ENCODE measurements at places on chromosomes 6 and 20. TPM values are rescaled to one million over a fixed set of nuclear protein-coding genes. Genes with fewer than 3 reads are reported as not detected.

GRCh38 chr6:41966961-41967311 is 25.3 kb upstream of the CCND3 start:
- no peaks in the 10 kb centered on the region for H3K4me1 ChIP-seq
- no peak overlapping the region for H3K4me3 ChIP-seq
- DNase-seq = no peak
- no peak overlapping the region for H3K27ac ChIP-seq
- no peaks in the 10 kb centered on the region for H3K36me3 ChIP-seq

GRCh38 chr20:2749343-2749950 is 51.0 kb downstream of the CPXM1 start:
- no peak overlapping the region for H3K27ac ChIP-seq
- DNase-seq = no peak
- no peaks in the 10 kb centered on the region for H3K4me1 ChIP-seq
- H3K27me3 ChIP-seq = peaks cover 100% of the 10 kb centered on the region

DNA sequence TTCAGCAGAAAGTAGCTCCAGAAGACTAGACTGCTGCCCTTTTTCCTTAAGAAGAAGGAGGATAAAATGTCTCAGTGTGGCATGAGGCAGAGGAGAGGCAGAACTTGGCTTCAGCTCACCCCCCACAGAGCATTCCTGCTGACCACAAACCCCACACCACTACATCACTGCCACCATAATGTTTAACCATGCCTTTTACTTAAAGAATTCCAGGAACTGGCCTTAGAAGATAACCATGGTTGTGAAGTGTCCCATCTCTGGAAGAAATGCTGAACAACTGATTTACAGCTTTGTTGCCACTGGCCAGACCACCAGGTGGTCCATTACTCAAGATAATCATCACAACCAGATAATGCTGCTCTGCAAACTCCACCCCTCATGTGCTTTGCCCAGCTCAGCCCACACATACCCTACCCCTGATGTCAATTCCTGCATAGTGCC is 154.1 kb downstream of the CD24 start:
- no peaks in the 10 kb centered on the region for H3K4me1 ChIP-seq
- no peaks in the 10 kb centered on the region for H3K36me3 ChIP-seq
- no peak overlapping the region for H3K27ac ChIP-seq
- H3K4me3 ChIP-seq = no peak overlapping the region
- H3K27me3 ChIP-seq = no peaks in the 10 kb centered on the region

DNA sequence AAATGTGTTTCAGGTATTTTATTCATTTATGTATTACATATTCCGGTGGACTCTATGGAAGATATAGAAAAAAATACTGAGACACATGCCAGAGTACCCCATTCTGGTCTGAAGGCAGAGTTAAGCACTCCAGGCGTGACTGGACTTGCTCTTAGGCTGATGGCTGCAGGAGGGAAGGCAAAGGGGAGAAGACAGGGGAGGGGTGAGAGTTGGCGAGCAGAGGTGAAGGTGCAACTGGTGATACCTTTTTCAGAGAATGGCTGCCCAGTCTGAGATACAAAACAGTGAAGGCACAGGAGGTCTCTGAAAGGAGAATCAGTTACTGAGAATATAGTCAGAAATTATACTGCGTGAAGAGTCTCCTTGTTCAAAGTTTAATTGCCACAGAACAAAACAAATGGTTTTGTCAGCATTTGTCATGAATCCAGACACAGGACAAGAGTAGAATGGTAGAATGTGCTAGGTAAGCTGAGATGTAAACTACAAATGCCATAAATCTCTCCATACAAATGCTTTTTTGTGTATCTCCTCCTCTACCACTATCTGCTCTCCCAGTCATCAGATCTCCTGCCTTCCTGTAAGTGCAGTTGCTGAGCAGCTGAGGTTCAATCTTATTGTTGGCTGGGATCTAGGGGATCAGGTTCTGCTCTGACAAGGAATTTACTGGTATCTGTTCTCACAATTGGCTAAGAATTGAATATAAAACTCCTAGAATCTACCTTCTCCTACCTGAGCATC is 104.2 kb upstream of the DST start:
- no peaks in the 10 kb centered on the region for H3K36me3 ChIP-seq
- peak overlapping the region; percentile 20 for H3K27ac ChIP-seq
- H3K4me1 ChIP-seq = peaks cover 45% of the 10 kb centered on the region

MAP3K7 gene
- polyA plus RNA-seq = 31.9 TPM

DNA sequence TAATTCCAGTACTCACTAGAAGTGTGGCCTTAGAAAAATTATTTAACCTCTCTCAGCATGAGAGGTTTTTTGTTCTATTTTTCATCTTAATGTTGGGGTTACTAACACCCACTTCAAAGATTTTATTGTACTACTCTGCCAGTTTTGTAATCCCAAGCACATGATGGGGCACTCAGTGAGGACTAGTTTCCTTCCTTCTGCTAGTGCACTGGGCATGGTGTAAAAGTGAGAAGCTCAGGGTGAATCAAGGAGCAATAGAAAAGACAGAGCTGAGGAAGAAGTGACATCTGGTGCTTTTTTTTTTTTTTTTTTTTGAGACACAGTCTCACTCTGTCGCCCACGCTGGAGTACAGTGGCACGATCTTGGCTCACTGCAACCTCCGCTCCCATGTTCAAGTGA is 439.4 kb upstream of the ARID1B start:
- no peaks in the 10 kb centered on the region for H3K27me3 ChIP-seq
- H3K27ac ChIP-seq = no peak overlapping the region
- no peak overlapping the region for H3K4me3 ChIP-seq
- H3K4me1 ChIP-seq = no peaks in the 10 kb centered on the region
- no peaks in the 10 kb centered on the region for H3K36me3 ChIP-seq
- DNase-seq = no peak

DNA sequence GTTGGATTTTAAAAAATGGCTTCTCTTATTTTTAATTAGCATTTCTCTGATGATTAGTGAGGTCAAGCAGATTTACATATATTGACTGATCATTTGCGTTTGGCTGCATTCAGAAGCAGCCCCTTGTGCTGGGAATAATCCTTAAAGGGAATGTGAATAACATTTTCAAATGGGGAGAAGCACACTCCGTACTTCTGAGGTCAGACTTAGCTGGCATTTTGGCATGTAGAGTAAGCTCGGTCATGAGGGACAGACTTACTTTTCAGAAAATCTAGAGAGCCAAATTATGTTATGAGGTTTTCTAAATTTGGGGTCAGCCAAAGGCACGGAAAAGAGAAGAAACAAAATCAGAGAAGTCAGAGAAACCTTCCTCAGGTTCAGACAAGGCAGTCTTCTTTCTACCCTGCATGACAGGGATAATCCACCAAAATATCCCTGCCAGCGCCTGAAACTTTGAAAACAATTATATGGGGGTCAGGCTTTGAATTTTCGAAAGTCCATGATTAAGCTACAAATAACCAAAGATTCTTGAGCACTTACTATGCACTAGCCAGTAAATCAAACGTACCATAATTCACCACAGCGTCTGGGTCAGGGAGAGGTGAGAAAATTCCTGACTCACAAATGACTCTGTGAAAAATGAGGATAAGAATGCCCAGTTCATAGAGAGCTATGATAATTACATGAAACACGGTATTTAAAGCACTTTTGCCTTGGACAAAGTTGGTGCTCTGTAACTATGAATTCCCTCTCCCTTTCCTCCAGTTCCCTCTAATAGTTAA is 44.9 kb downstream of the ADAT2 start:
- H3K4me1 ChIP-seq = no peaks in the 10 kb centered on the region
- H3K27ac ChIP-seq = no peak overlapping the region
- no peaks in the 10 kb centered on the region for H3K36me3 ChIP-seq
- H3K27me3 ChIP-seq = no peaks in the 10 kb centered on the region
- no peak overlapping the region for H3K4me3 ChIP-seq

CDH22 gene
- polyA plus RNA-seq = not detected

GRCh38 chr6:155693573-155694418 is 238.2 kb upstream of the NOX3 start:
- DNase-seq = no peak
- H3K36me3 ChIP-seq = no peaks in the 10 kb centered on the region
- H3K4me3 ChIP-seq = no peak overlapping the region
- H3K27me3 ChIP-seq = no peaks in the 10 kb centered on the region
- peaks cover 14% of the 10 kb centered on the region for H3K4me1 ChIP-seq

PCSK2 gene
- polyA plus RNA-seq = 0.66 TPM

GRCh38 chr6:142339113-142339512 is 37.3 kb downstream of the ADGRG6 start:
- no peaks in the 10 kb centered on the region for H3K36me3 ChIP-seq
- H3K27me3 ChIP-seq = no peaks in the 10 kb centered on the region

GRCh38 chr6:136037242-136037875 is 185.9 kb downstream of the PDE7B start:
- H3K36me3 ChIP-seq = no peaks in the 10 kb centered on the region
- H3K4me1 ChIP-seq = peaks cover 9% of the 10 kb centered on the region
- H3K27me3 ChIP-seq = no peaks in the 10 kb centered on the region
- peak; percentile 76 for DNase-seq
- H3K4me3 ChIP-seq = no peak overlapping the region

GRCh38 chr6:116409756-116410155 is 39.0 kb downstream of the DSE start:
- H3K36me3 ChIP-seq = no peaks in the 10 kb centered on the region
- no peaks in the 10 kb centered on the region for H3K27me3 ChIP-seq
- peak overlapping the region; percentile 84 for H3K27ac ChIP-seq
- H3K4me3 ChIP-seq = no peak overlapping the region
- H3K4me1 ChIP-seq = peaks cover 42% of the 10 kb centered on the region
- peak; percentile 50 for DNase-seq

DNA sequence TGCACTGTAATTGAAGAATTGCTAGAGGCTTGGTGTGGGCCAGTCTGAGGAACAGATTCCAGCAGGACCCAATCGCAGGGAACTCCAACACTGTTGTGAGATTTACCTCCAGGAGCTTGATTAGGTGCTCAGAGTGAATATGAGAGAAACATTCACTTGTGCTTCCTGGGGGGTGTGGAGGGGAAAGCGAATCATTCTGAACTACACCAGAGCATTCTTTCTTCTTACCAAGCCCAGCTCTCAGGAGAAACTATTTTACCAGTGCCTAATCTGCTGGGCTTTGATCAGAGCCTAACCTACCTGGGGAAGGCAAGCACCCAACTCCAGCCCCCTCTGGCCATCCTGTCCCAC is 7.4 kb upstream of the SIRPB1 start:
- no peak overlapping the region for H3K4me3 ChIP-seq
- H3K27me3 ChIP-seq = peaks cover 5% of the 10 kb centered on the region
- H3K27ac ChIP-seq = no peak overlapping the region
- no peak for DNase-seq
- H3K4me1 ChIP-seq = no peaks in the 10 kb centered on the region
- H3K36me3 ChIP-seq = no peaks in the 10 kb centered on the region

- no peak overlapping the region for H3K4me3 ChIP-seq
- no peak overlapping the region for H3K27ac ChIP-seq
- no peak for DNase-seq
- H3K4me1 ChIP-seq = peaks cover 9% of the 10 kb centered on the region
Observed at GRCh38 chr6:133136177-133136880, 104.8 kb upstream of the EYA4 start.

CDSN gene
- polyA plus RNA-seq = not detected

LST1 gene
- polyA plus RNA-seq = not detected

COX4I2 gene
- 0.97 TPM for polyA plus RNA-seq

PRND gene
- 1.3 TPM for polyA plus RNA-seq

DNA sequence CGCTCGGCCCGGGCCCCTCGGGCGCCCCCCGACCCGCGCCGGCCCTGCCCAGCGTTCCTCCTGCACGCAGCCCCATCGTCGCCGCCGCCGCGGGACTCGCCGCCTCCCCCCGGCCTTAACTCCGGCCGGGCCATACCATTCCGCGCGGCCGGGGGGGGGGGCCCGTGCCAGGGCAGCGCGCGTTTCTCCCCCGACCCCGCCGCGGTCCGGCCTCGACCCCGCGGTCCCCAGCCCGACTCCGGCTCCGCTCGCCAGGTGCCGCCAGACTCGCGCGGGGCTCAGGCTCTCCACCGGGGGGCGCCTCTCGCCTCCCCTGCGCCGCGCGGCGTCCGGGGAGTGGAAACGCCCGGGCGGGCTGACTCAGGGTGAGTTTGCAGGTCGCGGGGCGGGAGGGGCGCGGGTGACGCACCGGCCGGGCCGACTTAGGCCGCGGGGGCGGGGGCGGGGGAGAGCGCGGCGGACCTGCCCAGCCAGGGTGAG is at the start of gene SRXN1:
SRXN1 (minus strand) TSS at position 91 of the 480 bp plus-strand sequence; CDS start at position 76, 15 bp downstream.
- H3K36me3 ChIP-seq = peaks cover 9% of the 10 kb centered on the region
- H3K4me1 ChIP-seq = peaks cover 13% of the 10 kb centered on the region
- peak within 1 kb of the TSS; percentile 93 for H3K27ac ChIP-seq
- peak within 1 kb of the TSS; percentile 33 for H3K4me3 ChIP-seq

GRCh38 chr20:40869218-40870147 is 159.1 kb upstream of the TOP1 start:
- no peak for DNase-seq
- no peaks in the 10 kb centered on the region for H3K4me1 ChIP-seq
- no peak overlapping the region for H3K4me3 ChIP-seq
- H3K27me3 ChIP-seq = no peaks in the 10 kb centered on the region
- H3K27ac ChIP-seq = no peak overlapping the region

GRCh38 chr6:112466373-112467151 is 119.4 kb downstream of the RFPL4B start:
- DNase-seq = peak; percentile 49
- peaks cover 15% of the 10 kb centered on the region for H3K4me1 ChIP-seq
- H3K36me3 ChIP-seq = no peaks in the 10 kb centered on the region
- H3K27me3 ChIP-seq = no peaks in the 10 kb centered on the region

TRIM31 gene
- polyA plus RNA-seq = not detected

DNA sequence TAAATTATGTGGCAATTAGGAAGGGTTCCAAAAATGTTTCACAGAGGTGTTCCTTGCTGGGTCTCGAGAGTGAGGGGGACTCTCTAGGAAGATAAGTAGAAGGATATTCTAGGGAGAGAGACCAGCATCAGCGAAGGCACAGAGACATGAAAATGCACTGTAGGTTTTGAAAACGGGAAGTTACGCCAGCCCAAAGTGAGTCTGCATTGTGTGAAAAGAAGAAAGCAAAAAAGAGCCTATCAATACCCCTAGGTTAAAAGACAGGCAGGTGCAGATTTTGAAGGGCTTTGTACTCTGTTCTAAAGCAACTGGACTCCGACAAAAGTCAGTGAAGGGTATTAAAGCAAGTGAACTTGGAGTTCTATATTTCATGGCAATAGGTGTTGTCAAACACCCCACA is 25.7 kb upstream of the MRAP2 start:
- H3K36me3 ChIP-seq = no peaks in the 10 kb centered on the region
- no peak overlapping the region for H3K27ac ChIP-seq
- DNase-seq = no peak
- H3K4me1 ChIP-seq = no peaks in the 10 kb centered on the region

DNA sequence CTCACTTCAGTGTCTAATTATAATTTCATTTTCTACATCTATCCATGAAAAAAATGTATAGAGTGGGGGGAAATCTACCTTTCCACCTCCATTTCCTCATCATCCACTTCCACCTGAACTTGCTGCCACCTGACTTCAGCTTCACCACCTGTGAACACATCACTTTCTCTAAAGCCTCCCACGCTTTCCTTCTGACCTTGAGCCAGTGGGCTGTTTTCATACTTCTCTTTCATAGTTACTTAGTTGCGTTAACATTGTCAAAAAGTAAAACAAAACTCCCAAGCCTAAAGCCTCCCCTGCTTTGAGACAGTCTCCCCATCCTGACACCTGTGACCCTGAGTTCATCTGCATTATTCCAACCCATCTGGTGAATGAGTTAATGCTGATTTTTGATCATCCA is 47.3 kb downstream of the KLHL31 start:
- no peak overlapping the region for H3K27ac ChIP-seq
- H3K4me1 ChIP-seq = no peaks in the 10 kb centered on the region
- no peaks in the 10 kb centered on the region for H3K36me3 ChIP-seq
- no peak for DNase-seq

Data from cardiac muscle cell (in vitro differentiated cells and primary cell).